Small intestine (tissue), 16 donors: ENCODE measurements at places on chromosomes 11 and 22. TPM values are rescaled to one million over a fixed set of nuclear protein-coding genes. Genes with fewer than 3 reads are reported as not detected.

PIWIL4 gene
- 15.4 TPM for polyA plus RNA-seq

- no peak for DNase-seq
Observed at GRCh38 chr11:69106031-69106811, 49.5 kb upstream of the SMIM38 start.

DNHD1 gene
- 8.4 TPM for polyA plus RNA-seq

- no peak for DNase-seq
Observed at GRCh38 chr22:19998991-19999820, 17.4 kb downstream of the ARVCF start.

CHRDL2 gene
- 3.1 TPM for polyA plus RNA-seq

- no peak for DNase-seq
Observed at GRCh38 chr11:4006946-4007680, 87.5 kb upstream of the RRM1 start.
